T-helper 2 cell (primary cell): ENCODE measurements at places on chromosomes 16 and 17.
A peak's percentile ranks its signal among the peaks of the same experiment; 100 is the strongest.

DNA sequence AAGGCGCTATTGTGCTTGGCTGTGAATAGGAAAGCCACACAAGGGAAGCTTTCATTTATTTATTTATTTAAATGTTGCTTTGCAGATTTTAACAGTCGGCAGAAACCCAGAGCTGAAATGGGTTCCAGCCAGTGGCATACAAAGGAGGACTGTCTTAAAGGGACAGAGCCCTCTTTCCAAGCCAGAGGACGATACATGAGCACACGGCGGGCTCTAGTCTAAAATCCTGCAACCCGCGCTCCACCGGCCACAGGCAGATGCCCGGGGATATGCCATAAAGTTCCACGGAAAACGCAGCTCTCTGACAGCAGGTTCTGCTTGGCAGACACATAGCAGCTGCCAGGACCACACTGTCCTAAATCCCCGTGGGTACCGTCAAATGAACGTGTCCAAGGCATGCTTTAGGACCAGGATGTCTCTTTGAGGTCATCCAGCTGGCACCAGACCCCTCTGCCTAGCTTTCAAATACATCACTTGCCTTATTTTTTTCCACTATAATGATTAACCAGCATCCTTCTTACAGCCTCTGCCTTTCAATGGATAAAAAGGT lies 64.6 kb downstream of the CYTH1 start:
- no peak for DNase-seq

- no peak for DNase-seq
Measured at GRCh38 chr17:75688209-75688825, 21.2 kb downstream of the SAP30BP start.

GRCh38 chr16:29877266-29877961 lies 14.4 kb upstream of the CDIPT start:
- no peak for DNase-seq

DNA sequence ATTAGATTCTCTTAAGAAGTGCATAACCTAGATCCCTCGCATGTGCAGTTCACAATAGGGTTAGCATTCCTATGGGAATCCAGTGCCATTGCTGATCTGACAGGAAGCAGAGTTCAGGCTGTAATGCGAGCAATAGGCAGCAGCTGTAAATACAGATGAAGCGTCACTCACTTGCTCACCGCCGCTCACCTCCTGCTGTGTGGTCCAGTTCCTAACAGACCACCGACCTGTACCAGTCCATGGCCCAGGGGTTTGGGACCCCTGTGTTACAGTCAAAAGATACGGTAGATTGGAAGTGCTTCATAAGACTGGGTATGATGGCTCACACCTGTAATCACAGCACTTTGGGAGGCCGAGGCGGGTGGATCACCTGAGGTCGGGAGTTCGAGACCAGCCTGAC lies 2.8 kb downstream of the STAT5A start:
- no peak for DNase-seq

DNA sequence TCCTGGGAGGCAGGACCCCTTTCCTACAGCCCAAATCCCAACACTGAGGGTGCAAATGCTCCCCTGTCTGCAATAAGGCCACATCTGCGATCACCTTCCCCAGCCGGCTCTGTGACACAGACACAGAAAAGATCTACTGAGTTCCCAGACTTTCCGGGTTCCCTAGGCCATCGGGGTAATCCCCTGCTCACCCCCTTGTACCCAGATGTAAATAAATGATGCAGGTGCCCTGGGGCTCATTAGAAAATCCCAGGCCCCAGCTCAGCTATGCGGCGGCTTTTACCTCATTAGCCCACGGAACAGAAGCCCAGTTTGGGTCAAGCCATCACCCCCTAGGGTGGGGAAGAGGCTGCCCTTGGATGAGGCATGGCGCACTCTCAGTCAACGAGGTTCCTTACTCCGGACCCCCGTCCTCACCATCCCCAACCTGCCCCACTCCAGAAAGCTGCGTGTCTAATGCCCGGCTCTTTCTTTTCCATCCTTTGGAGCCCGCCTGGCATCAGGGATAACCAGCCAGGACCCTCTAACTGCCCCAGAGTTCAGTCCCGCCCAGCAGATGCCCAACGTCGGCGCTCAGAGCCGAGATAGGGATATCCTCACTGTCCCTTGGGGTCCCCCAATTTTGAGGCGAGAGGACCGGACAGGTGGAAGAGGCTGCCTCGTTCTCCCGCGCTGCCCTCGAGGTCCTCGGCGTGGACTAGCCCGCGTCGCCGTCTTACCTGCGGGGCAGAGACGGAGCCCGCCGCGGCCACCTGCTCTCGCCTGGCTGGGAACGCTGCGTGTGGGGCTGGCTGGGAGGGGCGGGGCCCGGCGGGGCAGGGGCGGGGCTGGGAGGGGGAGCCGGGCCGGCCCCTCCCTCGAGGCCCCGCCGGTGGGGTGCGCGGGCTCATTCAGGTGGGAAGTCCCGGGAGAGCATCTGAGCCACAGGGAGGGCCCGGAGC lies at the start of gene ZNF385C:
Gene ZNF385C (minus strand): TSS at position 783 of the 941 bp plus-strand sequence. CDS start 35,417 bp downstream, outside the sequence.
- peak; percentile 7 for DNase-seq

DNA sequence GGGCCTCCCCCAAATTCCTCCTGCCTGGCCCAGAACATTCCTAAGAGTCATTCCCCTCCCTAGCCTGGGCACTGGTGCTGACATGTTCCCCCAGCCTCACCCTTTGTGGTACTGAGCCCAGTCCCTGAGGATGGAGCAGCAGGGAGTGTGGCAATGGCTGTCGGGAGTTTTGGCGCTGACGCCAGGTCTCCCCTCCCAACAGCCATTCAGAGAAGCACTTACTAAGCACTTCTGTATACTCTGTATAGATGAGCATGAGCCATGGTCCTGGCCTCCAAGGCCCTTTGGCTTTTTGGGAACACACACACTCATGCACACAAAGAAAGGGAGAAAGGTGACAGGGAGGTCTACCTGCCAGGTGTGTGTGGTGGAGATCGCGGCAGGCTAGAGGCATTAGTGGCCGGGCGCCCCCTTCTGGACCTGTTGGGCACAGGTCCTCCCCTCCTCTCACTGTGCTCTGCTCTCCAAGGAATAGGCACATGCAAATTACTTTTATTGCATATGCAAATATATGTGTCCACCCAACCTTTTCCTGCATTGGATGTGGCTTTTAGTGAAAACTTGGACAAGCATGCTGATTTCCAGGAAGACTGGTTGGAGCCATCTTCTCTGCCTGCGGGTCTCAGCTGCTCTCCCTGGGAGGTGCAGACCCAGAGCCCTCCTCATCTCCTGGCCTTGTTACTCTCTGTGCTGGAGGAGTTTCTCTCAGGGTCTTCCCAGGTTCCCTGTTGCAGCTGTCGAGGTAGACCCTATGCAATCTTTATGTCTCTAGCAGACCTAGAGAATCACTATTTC lies 17.4 kb upstream of the C17orf107 start:
- peak; percentile 30 for DNase-seq

DNA sequence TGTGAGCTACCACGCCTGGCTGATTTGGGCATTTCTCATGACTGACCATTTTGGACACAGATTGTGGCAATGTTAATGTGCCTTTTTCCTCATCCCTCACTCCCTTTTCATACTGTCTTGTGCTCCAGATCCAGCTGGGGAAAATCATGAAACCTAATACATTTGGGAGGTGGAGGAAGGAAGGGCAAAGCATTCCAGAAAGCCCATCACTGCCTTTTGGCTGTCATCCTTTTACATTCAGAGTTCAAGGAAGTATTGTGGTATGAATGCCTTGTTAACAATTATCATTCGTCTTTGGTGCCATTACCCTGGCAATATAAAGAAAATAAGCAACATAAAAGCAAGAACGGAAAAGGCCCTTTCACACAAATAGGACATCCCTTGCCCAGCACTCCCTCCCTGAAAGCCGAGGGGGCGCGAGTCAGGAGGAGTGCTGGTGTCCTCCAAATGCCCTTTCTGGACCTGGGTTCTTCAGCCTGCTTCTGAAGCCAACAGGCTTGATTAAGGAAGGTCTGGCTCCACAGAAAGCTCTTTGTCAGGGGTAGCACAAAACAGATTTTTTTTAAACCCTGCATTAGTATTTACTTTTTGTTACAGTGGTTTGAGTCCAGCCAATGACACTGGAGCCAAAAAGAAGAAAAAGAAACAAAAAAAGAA lies 20.1 kb downstream of the NMT1 start:
- DNase-seq: no peak

- no peak for DNase-seq
Measured at GRCh38 chr16:64711026-64711425, 410.8 kb downstream of the CDH11 start.

GRCh38 chr17:8153957-8154607 lies 1.9 kb upstream of the PER1 start:
- DNase-seq: peak; percentile 90

DNA sequence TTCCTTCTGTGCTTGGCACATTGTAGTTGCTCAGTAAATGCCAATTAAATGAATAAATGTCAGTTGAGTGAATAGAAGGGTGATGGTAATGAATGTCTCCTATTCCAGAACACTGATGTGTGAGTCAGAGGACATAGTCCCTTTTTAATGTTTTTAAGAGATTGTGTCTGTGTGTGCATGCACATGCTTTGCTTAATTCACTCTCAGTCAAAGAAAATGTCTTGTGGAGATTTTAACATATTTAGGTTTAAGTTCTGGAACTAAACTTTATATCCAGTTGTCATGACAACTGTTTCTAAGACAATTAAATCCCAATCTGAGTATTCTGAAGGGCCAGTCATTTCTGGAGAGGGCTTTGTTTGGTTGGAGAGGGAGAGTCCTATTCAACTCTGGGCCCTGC lies 255.3 kb upstream of the CDH11 start:
- DNase-seq: no peak

GRCh38 chr17:61947367-61948078 lies 19.7 kb upstream of the INTS2 start:
- DNase-seq: no peak

DNA sequence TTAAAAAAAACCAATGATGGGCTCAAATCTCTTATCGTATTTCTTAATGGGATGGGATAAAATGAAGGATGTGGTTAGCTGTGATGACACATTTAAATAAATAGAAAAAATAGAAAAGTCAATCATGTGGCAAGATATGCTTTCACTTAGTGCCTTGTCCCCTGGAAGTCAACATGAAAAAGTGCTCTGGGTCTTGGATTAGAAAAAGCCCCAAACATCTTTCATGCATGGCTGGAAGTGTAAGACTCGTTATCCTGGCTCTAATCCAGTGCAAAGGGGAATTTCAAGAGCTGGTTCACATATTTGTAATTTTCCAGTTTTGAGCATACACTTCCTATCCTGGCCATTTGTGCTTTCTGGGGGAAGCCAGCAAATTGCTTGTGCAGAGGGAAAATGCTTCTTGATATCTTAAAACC lies 160.9 kb downstream of the MAP2K6 start:
- DNase-seq: no peak

GRCh38 chr16:3608069-3608468 lies 3.3 kb downstream of the SLX4 start:
- DNase-seq: no peak

DNA sequence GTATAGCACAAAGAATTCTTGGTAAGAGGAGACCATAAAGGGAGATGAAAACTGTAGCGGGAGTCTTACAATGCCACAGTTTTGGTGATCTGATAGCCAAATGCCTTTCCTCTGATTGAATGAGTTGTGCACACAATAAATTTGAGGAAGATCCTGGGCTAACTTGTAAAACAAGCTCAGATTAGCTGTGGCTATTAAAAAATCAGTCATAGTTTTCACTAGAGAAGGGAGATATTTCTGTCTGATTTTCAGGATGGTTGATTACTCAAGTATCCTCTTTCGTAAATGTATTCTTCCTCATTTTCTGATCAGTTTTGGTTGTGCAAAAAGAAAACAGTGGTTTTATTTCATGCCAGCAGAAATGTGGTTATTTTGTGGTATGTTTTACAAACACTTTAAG lies 9.1 kb upstream of the METTL9 start:
- no peak for DNase-seq

GRCh38 chr16:88737298-88738150 lies 31.2 kb downstream of the CTU2 start:
- DNase-seq: peak; percentile 73

DNA sequence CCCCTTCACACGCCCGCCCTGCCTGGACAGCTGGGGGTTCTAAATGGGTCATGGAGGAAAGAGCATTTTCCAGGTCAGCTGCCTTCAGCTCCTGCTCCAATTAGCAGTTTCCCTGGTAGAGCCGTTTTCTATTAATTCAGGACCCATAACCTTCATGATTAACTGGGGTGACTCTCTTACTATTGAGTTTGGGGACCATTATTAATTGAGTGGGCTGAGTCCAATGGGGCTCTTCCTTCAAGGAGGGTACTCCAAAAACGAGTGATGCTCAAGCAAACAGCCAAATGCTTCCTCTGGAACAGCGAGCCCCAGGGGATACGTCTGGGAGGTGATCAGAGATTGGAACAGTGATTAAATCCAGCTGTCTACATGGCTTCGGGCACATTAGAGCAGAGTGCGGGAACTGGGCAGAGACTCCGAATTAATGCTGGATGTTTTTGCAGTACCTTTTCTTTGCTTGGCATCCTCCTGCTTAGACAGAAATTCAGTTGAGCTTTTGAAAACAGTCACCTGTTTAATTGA lies 68.1 kb upstream of the CACNG3 start:
- no peak for DNase-seq

DNA sequence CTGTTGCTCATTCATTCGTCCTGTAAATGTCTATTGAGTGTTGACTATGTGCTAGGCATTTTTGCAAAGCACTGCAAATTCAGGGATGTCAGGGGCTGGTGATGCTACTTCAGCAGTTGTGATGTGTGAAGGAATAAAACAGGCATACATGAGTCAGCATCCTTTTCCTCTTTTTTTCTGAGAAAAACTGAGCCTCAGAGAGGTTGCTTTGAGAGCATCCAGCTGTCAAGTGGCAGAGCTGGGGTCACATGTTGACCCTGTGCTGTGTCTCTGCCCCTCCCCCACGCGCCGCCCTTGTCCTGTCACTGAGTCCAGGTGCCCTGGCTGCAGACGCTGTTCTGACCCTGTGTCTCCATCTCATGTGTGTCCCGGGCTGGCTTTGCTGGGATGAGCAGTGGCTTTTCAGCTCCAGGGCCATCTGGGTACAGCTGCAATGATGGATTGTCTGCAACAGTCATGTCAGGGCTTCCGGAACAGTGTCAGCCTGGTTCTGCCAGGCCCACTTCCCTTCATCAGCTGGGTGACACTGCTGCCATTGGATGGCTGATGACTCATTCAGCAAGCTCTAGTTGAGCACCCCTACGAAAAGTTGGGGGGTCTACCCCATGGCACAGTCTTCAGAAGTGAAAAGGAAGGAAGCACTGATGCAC lies 14.9 kb downstream of the SEC14L5 start:
- DNase-seq: no peak

DNA sequence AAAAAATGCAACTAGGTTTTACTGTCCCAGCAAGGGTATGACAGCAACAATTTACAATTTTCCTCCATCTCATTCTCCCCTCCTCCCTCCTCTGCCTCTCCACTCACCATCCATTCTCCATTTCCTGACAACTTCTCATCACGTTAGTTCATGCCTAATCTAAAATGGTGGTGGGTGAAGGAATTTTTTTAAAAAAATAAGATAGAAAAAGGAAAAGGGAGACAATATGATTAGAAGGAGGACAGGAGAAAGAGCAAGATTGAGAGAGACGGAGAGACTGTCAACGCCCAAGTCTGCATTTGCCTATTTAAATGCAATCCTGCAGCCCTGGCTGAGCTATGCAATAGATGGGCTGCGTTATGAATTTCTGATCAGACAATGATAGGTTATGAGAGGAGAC lies 380.7 kb upstream of the PSMD7 start:
- DNase-seq: no peak
